Esophagus squamous epithelium (tissue), 5 donors: ENCODE measurements at places on chromosomes 3 and 15. TPM values are rescaled to one million over a fixed set of nuclear protein-coding genes. Genes with fewer than 3 reads are reported as not detected.

P2RY14 gene
- 5.1 TPM for total RNA-seq

ALDH1A3 gene
- total RNA-seq, result 63.0 TPM

GOLGA8F gene
- not detected for total RNA-seq

C3orf70 gene
- total RNA-seq, result 0.57 TPM

SLC27A2 gene
- 2.7 TPM for total RNA-seq

MYO5C gene
- 23.8 TPM for total RNA-seq

C15orf62 gene
- 14.5 TPM for total RNA-seq

VIPR1 gene
- total RNA-seq, result 8.0 TPM

ZNF80 gene
- not detected for total RNA-seq

ARHGEF26 gene
- 11.1 TPM for total RNA-seq

FBXW12 gene
- not detected for total RNA-seq

PLSCR5 gene
- not detected for total RNA-seq

KIF15 gene
- total RNA-seq, result 6.2 TPM

CSK gene
- total RNA-seq, result 46.8 TPM

GOLGA8H gene
- not detected for total RNA-seq

TTLL13 gene
- total RNA-seq, result not detected

MUSTN1 gene
- not detected for total RNA-seq

EFCAB12 gene
- total RNA-seq, result not detected

FETUB gene
- total RNA-seq, result 23.3 TPM

FBXL22 gene
- total RNA-seq, result 0.19 TPM

IGSF10 gene
- total RNA-seq, result 0.45 TPM

ISLR gene
- 19.2 TPM for total RNA-seq

CSPG4 gene
- total RNA-seq, result 5.6 TPM

LRRIQ4 gene
- not detected for total RNA-seq

AMIGO3 gene
- total RNA-seq, result 1.3 TPM

MYRIP gene
- 0.66 TPM for total RNA-seq

PIK3CB gene
- total RNA-seq, result 22.2 TPM

PPP1R14D gene
- total RNA-seq, result not detected

LIPH gene
- 10.4 TPM for total RNA-seq

GRK7 gene
- not detected for total RNA-seq

SLC9C1 gene
- not detected for total RNA-seq

LIPC gene
- not detected for total RNA-seq

MAGI1 gene
- total RNA-seq, result 21.0 TPM

CD276 gene
- total RNA-seq, result 21.2 TPM

CCDC33 gene
- not detected for total RNA-seq

SLC22A13 gene
- not detected for total RNA-seq

COL6A5 gene
- total RNA-seq, result 0.76 TPM

LDHAL6B gene
- not detected for total RNA-seq

LRRC3B gene
- total RNA-seq, result 0.57 TPM

LTK gene
- not detected for total RNA-seq

EPHB1 gene
- total RNA-seq, result 0.44 TPM

ZPLD1 gene
- not detected for total RNA-seq

ACP3 gene
- 41.9 TPM for total RNA-seq
